Stimulated activated CD4-positive, alpha-beta T cell treated with anti-CD3 and anti-CD28 coated beads, Interleukin-4, amount 100 ng/mL, for 1 hour (primary cell): ENCODE measurements at places on chromosomes 12 and 14.

DNA sequence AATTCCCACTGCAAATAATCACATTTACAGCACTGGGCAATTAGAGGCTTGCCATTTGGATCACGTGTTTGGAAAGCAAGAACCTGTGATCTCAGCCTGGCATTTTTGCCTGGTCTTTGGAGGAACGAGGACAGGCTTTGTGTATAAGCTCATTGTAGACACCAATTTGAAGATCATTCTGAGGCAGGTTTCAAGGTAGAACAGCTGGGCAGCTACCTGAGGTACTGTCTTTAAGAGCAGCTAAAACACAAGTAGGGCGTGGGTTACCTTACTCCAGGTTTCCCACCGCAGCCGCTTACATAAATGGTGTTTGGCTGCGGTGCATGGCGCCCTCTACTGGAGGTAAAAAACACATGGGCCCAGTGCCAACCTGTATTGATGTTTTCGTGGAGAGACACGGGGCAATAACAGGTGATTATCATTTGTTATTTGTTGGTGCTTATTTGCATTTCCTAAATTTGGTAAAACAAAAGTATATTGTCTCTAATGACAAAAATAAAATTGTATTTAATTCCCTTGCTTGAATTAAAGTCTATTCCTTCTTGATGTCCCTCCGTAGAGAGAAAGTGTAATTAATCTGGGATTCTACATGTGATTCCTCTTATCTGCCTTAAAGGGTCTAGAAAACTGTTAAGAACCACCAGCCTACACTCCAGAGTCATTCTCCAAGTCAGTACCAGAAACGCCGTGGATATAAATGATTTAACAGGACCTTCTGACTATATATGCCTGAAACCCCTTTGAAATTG, 69.7 kb downstream of the SVOP start:
- DNase-seq, result peak; percentile 58

GRCh38 chr12:103241184-103241583, 254.6 kb downstream of the C12orf42 start:
- no peak for DNase-seq

DNA sequence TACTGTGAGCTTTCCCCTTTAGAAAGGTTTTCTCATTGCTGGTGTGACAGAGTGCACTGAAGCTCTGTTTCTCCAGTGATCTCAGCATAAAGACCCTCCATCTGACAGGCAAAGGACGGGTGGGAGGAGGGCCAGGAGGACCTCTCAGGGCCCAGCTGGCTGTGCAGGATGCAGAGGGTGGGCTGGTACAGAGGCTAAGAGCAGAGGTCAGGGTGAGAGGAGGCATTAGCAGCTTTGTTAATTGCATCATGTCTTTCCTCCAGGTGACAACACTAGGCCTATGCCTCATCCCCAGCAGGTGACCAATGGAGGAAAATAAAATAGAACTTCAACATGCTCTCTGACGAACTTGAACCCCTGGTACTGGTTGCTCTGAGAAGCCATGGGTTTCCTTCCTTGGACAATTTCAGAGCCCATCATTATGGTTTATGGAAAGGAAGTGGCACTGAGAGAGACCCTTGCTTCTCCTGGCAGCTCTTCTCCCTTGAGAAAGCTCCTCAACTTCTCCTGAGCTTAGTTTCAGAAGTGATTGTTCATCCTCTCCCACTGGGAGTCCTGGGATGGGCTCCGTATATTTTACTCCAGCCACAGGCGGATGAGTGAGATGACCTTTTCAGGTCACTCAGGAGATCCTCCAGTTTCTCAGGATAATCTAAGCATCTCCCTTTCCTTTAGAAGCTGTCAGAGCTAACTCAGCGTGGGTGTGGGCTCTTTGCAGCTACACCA, 45.8 kb upstream of the ATP23 start:
- DNase-seq, result no peak

DNA sequence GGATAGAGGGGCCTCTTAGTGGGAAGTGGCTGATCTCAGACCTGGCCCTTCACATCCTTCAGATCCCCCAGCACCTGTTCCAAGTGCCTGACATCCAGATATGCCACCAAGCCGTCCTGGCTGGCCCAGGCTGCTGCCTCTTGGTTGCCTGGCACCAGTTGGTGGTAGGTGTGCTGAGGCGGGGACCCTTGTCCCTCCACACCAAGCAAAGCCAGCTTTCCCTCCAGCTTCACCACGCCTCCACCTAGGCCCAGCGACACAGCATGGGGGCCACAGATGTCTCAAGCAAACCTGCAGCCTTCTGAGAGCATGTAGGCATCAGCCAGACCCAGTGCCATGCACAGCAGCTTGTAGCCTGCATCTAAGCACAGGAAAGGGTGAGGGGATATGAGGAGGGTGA, 3.5 kb upstream of the CD63 start:
- no peak for DNase-seq

DNA sequence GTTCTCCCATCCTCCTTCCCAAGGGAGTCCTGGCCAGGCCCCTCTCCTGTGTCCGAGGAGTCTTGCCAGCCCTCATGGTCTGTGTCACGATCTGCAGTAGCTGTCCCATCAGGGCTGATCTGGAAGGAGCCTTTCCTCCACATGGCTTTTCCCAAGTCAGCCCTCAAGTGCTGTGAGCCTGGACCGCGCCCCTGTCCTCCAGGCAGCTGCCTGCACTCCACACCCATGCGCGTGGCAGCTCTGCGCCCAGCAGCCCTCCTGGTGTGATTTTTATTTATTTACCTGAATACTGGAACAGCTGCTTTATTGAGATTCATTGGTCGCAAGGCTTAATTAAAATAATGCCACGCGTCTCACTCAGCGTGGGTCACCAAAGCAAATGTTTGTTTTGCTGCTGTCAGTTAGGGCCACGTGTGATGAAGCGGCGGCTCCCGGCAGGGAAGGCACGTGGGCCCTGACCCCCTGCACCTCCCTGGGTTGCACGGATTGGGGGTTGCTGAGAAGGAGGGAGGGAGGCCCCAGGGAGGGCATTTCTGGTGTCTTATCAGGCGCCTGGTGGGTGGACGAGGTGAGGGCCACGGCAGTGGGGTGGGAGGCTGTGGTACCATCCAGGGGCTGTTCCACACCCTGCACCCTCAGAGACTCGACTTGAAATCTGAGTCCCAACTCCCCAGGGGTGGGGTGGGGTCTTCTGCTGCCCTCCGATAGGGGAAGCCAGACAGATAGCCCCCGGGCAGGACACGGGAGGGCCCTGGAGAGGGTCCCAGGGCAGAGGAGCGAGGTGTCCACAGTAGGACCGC, 206.3 kb upstream of the C14orf180 start:
- DNase-seq, result no peak

- DNase-seq, result peak; percentile 75
These were observed 12.3 kb downstream of the CCDC88C start for GRCh38 chr14:91405241-91405721.

- no peak for DNase-seq
These were observed 46.0 kb upstream of the LGR5 start for GRCh38 chr12:71393625-71394024.

DNA sequence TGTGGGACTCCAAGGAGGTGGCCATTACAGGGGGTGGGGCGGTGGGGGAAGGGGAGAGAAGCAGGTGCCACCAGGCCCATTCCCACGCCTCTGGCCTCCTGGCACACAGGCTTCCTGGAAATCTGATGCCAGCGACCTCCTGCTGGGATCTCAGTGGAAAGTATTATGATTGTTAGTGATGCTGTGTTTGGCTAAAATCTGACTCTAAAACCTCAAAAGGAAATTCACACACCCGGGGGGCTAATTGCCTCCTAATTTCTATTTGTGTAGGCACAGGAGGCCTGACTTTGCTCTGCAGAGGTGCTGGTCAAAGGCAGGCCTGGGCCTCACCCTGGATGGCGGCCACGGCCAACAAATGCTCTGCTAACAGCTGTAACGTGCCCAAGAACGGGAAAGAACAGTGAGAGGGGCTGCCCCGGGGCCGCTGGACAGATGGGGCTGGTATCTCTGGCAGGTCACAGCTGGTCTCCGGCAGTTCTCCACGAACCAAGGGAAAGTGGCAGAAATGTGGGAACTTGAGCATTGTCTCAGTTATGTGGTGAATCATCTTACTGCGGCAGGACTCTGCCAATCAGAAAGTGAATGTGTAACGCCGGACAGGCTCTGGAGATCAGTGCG, 14.3 kb downstream of the FAM181A start:
- no peak for DNase-seq

DNA sequence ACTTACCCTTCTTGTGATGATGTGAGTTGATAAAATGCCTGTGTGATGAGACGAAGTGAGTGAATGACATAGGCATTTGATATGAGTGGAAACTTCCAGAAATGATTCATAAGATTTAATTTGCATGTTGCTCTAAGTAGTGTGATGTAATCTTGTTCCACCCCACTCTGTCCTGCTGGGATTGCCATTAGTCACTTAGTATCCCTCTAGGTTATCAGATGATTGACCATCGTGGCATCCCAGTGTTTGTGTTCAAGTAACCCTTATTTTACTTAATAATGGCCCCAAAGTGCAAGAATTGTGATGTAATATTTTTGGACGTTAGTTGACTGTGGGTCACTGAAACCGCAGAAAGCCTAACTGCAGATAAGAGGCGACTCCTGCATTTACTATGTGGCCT, 214.4 kb upstream of the DIO2 start:
- no peak for DNase-seq

- DNase-seq, result no peak
These were observed 760.3 kb downstream of the NOVA1 start for GRCh38 chr14:25837551-25837965.

- no peak for DNase-seq
These were observed 20.7 kb downstream of the GCH1 start for GRCh38 chr14:54881761-54882401.

DNA sequence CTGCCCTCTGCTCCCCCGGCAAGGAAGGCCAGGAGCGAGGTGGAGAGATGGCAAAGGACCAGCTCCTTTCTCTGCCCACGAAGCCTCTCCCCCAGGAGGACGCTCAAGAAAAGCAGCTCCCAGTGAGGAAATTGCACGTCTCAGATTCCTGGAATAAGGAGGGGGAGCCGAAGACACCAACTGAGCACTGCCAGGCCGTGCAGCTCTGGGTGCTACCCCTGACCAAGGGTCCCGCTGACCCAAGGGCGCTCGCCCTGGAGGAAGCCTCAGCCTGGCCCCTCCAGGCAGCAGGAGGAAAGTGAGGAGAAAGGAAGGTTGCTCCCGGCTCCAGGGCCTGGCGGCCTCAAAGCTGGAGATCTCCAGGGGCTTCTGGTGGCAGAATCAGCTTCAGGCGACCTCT, 174.1 kb upstream of the SFSWAP start:
- no peak for DNase-seq

DNA sequence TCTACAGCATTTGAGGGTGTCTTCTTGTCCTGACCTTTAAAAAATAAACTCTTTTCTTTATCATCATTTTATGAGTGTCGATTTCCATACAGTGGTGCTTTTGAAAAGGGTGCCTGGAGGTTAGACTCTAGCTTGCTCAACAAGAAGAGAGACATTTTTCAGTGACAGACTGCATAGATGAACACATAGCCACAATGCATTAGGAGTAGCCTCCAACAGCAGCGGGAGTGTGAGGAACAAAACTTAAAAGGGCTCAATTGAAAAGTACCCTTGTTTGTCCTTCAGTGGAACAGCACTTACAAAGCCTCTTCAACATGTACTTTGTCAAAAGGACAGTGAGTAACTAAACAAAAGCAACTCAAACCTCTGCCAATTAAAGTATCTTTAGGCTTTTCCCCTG, 119.3 kb downstream of the SOX5 start:
- no peak for DNase-seq

- DNase-seq, result no peak
These were observed 420.2 kb downstream of the MED13L start for GRCh38 chr12:115857160-115857920.

DNA sequence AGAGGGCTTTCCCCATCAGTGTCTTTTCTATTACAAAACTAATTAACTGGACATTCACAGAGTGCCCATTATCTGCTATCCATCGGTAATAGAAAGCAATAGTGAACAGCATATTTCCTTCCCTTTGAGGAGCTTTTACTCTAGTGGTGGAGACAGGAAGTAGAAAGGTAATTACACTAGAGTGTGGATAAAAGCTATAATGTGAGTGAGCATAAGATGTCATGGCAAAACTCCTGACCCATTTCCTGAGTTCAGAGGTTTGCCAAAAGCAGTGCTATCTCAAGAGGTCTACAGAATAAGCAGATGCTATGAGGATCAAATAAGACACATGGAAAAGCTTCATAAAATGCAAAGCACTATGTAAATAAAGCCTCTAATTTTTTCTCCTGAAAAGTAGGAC, 24.0 kb downstream of the TIMELESS start:
- DNase-seq, result no peak

DNA sequence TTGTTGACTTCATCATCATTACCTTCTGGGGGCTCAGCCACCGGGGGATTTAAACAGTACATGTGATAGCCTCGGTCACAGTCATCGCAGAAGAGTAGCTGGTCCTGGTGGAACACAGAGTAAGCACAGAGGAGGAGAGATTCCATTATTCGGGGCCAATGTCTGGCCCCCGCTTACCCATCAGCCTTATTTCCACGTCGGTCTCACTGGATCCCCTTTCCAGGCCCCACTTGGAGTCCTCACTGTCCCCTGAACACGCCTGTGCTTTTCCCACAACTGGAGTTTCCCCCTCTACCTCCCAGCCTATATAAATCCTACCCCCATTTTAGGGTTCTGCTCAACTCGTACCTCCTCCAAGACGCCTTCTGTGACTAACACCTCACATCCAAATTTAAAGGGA, 274.0 kb downstream of the DPF3 start:
- DNase-seq, result no peak
